ENCODE measurements at places on chromosomes 16 and 17.

GRCh38 chr16:31465788-31466370 lies 6.1 kb upstream of the TGFB1I1 start:
- no peak for DNase-seq

DNA sequence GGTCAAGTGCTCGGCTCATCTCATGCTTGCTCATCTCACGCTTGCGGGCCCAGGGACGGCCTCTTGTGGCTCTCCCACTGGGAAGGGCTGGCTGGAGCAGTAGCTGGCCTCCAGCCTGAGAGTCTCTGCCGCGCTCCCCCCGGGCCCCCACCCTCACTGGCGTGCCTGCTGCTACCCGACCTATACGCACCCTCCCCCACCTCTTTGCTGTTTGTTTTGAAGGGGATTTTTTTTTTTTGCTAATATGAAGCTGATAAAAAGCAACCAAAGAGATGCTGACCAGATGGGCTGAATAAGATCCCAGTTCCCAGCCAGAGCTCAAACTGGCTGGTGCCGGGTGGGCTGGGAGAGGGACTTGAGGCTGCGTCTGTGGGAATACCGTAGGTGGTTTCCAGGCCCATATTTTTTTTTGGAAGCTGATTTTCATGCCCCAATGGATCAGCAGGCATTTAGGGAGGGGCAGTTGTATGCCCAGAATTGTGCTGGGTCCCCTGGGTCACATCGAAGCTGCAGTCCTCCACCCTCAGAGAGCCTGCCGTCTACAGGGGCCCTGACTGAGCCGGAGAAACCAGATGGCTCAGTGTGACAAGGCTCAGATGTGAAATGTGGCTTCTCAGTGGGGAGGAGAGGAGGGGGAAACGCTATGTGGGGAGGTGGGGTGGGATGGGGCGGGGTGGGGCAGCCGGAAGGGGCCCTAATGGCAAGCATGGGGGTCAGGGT lies 115.0 kb downstream of the RAP1GAP2 start:
- no peak for DNase-seq

- DNase-seq, result no peak
These were observed 21.9 kb downstream of the CMIP start for GRCh38 chr16:81466356-81466980.

GRCh38 chr17:28700278-28700677 lies 11.4 kb downstream of the PROCA1 start:
- no peak for DNase-seq

DNA sequence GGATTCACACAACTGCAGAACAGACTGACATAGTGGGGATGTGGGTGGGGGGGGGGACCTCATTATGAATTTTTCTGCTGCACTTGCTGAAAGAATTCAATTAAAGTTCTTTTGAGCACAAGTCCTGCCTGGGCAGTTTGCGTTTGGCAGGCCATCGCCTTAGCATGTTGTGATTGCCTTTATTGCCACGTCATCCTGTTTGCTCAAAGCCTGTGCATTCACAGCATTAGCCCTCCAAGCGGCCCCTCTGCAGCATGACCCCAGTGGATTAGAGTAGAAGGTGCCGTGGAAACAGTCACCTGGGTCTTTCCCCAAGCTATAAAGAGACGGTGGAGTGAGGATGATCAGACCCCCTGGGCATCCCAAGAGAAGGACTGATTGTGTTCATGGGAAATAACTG lies 17.2 kb downstream of the MSI2 start:
- DNase-seq, result no peak

DNA sequence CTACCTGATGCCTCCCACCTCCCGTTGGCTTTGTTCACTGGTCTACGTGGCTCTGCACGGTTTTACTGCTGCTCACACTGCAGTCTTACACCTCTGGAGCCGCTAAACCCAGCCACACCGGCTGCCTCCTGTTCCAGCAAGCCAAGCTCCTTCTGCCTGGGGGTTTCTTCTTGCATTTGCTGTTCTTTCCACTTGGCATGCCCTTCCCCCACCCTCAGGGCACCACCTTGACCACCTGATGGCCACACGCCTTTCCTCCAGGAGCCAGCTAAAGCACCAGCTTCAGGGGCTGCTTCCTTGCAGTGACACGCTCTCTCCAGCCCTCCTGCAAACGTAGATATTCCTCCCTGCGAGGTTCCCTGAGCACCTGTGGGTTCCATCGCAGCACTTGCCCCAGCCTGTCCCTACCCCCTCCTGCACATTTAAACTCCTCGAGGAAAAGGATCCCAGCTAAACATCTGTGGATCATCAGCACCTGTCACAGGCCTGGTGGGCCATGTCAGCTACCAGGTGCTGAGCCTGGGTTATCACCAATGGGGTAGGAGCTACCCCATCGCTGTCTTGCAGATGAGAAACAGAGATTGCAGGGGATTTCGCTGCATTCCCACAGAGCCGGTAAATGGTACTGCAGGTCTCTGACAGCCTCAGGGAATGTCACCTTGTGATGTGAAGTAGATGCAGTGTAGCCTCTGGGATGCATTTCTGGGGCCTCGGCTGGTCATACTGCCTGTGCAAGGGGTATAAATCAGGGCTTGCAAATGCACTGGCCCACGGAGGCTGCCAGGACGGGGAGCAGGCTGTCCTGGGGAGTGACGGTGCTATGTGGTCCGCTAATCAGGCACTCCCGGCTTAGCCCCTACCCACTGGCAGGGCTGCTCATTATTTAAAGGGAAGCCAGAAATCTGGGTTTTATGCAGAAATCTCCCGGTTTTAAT lies 285.2 kb downstream of the CPPED1 start:
- no peak for DNase-seq

DNA sequence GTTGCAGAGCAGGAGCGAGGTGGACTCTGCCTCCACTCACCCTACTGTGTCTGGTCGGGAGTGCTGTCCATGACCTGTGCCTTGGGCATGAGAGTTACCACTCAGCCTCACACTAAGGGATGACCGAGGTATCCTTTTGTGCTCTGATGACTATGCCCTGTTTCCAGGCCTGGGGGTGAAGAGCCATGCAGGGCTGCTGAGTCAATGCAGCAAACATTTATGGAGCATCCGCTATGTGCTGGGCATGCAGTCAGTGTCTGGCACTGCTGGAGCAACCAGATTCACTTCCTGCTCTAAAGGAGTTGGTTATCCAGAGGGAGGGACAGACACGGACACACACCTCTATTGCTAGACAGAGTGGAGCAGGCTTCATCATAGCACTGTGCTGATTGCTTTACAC lies 7.6 kb upstream of the HNF1B start:
- no peak for DNase-seq

DNA sequence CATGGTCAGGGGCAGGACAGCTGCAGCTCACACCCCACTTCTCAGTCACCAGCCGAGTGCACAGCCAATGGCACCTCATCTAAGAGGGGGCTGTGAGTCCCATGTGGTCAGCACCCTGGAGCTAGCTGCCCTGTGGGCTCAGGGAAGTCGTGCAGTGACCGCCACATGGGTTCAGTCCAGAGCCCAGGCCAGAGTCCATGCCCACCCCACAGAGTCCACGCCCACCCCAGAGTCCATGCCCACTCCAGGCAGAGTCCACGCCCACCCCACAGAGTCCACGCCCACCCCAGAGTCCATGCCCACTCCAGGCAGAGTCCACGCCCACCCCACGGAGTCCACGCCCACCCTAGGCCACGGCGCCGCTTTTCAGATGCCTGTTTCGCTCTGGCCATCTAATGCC lies 24.1 kb downstream of the SLC7A5 start:
- no peak for DNase-seq

GRCh38 chr17:978103-979093 lies 1.2 kb downstream of the NXN start:
- no peak for DNase-seq

DNA sequence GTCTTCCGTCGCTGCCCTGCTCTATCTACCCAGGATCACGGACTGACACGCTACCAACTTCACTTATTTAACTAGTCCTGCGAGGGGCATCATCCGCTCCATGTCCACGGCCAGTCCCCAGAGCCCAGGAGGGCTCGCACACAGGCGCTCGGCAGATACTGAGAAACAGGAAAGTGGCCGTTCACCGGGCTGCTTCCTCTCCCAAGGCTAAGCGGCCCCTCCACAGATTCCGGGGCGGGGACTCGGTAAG lies 388 bp downstream of the OXLD1 start:
- DNase-seq, result no peak

All from T-helper 17 cell (primary cell).